ENCODE measurements at places on chromosomes 3 and 15.

GRCh38 chr3:79172241-79172640 is 595.6 kb downstream of the ROBO1 start:
- no peak for DNase-seq

DNA sequence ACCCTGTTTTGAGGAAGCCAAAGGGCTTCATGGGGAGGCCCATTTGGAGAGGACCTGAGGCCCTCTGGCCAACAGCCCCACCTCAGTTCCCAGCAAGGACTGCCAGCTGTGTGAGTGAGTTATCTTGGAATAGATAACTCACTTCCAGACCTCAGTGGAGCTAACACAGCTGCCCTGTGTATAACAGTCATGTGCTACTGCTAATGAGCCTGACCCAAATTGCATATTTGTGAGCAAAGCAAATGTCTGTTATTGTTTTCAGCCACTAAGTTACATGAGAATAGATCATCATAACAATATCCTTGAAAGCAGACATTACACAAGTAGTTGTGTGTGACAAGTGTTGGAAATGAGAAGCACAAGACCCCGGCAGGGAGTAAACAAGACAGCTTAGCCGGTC is 355.8 kb downstream of the MCTP2 start:
- DNase-seq, result no peak

DNA sequence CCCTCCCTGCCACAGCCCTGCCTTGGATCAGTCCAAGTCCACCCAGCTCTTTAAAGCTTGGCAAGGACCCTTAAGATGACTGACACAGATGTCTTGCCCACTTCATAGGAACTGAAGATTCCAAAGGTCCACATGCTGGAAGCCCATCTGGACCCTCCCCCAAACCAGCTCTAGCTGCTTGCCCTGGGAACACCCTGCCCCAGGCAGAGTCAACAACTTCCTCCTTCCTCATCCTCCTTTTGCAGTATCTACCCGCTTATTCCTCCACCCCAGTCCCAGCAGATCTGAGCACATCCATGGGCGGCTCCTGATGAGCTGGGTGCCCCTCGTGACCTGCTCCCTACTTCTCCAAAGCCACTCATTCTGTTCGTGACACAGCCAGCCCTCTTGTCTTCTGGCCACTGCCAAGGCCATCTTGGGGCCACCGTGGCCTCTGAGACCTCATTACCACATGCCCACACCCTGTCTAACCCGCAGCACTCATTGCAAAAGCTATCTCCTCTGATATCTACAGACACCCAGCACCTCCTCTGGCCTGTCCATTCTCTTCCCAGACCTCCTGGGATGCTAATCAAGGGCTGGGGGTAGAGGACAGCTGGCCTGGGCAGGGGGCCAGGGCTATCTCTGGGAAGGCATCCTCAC is 2.0 kb upstream of the PFKFB4 start:
- no peak for DNase-seq

DNA sequence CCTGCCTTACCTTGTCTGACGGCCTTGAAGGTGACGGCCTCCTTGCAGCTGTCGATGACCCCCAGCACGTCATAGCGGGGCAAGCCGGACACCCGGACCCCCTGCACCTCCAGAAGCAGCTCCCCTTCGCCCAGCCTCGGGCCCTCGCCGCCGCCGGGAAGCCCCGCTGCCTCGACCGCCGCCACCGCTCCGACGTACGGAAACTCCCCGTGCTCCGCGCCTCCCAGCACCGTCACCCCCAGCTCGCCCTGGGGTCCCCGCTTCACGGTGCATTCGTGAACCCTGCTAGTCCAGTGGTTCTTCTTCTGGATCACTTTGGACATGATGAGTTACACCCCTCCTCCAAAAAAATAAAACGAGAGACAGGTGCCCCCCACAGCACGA is 740 bp downstream of the MAGI1 start:
- no peak for DNase-seq
